ENCODE measurements at places on chromosomes 16 and 17.
A peak's percentile ranks its signal among the peaks of the same experiment; 100 is the strongest.

- DNase-seq: no peak
Measured at GRCh38 chr17:73311428-73311780, 397 bp downstream of the CDC42EP4 start.

GRCh38 chr17:38728290-38728831, 1.8 kb upstream of the CISD3 start:
- peak; percentile 60 for DNase-seq

- no peak for DNase-seq
Measured at GRCh38 chr17:15447928-15448579, 19.4 kb downstream of the CDRT4 start.

DNA sequence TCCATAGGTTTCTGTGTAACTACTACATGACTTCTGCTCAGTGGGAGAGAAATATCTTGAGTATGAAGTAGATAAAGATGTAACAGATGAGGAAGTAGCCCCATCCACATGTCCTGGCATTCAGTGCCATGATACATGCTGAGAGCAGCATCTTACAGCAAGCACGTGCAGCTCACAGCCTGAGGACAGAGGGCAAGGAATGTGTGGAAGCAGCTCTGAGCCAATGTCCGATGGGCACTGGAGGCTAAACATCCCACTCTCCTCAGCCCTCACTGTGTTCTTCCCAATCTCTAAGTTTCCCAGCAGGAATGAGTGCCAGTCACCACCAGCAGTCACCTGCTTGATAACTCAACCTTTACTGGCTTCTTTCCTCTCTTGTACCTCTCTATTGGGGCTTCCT, 40.4 kb downstream of the CFDP1 start:
- no peak for DNase-seq

DNA sequence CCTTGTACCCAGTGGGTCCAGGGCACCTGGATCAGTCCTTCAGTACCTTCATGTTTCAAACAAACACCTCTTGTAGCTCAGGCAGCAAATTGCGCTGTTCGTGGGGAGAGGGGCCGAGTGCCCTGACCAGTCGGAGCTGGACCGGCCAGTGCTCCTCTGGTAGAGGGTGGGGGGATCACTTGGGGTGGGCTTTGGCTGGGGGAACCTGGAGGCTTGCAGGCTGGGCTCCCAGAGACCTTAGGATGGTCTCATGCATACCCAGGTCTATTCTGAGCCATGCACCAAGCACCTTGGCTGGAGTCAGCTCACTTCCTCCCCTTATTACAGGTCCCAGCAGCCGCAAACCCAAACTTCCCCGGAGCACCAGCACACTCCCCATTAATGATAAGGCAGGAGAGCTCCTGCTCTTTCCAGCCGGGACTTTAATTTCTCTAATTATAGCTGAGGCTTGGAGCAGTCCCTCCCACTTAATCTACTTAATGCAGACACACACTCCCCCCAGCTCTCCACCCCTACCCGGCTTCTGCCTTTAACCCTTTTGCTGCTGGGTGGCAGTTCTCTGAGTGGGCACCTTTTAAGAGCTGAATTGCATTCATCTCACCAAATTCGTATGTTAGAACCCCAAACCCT, 26.3 kb upstream of the MGAT5B start:
- no peak for DNase-seq

DNA sequence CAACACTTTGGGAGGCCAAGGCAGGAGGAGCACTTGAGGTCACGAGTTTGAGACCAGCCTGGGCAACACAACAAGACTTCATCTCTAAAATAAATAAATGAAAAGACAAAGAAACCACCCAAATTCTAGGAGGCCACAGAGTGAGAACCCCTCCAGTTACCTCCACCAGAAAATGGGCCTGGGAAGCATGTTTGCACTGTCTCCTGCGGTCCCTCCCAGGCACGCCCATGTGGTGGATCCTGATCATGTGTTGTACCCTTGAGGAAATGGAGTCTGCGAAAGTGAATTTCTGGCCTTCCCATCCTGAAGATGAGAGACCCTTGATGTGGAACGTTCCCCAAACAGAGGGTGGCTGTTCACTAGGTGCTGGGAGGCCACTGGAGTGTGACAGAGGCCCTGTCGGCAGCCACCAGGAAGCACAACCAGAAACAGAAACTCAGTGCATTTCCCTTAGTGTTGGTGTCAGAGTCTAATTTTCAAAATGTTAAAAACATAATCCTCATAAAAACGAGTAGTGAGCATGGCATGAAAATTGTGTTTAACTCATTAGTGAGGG, 19.2 kb upstream of the USP22 start:
- no peak for DNase-seq

DNA sequence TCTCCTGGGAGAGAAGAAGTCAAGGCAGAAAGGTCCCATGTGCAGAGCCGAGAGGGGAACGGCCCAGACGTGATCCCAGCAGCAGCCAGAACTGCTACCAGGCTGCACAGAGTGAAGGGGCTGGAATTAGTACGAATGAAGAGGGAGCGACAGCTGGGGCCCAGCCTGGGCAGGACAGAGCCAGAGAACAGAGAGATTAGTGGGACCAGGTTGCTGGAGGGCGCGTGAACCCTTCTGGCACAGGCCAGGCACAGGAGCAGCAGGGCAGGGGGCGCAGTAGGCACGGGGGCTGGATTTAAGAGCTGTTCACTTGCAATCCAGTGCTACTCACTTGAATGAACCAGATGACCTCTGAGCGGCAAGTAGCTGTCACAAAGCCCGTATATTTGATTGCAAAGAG, 66.9 kb downstream of the PLXDC1 start:
- DNase-seq: no peak

DNA sequence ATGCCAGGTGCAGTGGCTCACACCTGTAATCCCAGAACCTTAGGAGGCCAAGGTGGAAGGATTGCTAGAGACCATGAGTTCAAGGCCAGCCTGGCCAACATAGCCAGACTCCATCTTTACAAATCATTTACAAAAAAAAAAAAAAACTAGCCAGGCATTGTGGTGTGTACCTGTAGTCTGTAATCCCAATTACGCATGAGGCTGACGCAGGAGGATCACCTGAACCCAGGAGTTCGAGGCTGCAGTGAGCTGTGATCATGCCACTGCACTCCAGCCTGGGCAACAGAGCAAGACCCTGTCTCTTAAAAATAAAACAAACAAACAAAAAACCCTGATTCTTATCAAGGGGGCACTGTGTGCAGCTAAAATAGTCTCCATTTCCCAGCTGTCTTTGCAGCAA, 16.8 kb upstream of the HAP1 start:
- no peak for DNase-seq

- no peak for DNase-seq
Measured at GRCh38 chr17:33712120-33712519, 419.0 kb upstream of the ASIC2 start.

DNA sequence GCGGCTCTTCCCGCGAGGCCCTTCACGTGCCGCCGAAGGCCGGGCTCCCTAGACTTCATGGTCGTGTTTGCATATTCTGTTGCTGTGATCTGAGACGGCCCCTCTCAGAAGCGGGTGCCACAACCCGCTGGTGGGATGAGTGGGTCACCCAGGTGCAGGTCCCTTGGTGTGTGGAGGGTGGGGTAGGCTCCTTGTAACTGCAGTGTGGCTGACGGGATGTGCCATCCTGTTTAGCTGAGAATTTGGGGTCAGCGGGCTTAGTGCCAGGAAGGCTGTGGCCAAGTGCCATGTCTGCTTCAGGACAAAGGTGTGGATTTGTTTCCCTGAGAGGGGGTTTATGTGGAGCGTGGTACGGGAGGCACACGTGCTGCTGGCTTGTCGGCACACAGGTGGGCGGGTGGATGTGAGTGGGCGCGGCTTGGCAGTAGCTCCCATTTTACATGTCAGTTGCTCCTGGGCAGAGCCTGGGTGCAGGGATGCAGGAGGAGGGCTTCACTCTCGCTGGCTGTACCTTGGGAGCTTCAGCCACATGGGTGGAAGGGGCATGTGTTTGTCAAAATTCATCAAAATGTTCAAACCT, 9.2 kb upstream of the WFIKKN1 start:
- no peak for DNase-seq

GRCh38 chr17:39402890-39403605, 1.6 kb upstream of the FBXL20 start:
- no peak for DNase-seq

DNA sequence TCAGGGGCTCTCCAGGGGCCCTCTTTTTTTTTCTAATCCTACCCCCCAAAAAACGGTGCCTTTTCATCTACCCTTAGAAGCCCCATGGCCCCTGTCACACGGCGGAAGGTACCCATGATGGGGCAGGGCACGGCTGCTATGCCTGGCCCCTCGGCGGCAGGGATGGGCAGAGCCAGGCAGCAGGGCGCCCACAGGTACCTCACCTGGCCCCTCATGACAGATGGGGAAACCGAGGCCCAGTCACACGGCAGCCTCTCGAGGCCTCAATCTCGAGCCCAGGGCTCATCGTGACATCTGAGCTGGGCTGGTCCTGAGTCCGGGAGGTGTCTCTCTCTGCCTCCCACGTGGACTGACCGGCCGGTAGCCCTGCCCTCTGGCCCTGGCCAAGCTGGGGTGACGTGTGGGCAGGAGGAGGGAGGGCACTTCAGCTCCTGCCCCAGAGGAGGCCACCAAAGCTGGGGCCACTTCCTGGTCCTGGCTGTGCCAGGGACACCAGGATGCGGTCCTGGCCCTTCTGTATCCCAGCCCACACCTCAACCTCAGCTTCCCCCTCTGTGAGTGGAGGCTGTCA, 11.6 kb downstream of the TRAF7 start:
- DNase-seq: no peak

GRCh38 chr16:8655184-8655717, 19.2 kb upstream of the ABAT start:
- DNase-seq: peak; percentile 35

DNA sequence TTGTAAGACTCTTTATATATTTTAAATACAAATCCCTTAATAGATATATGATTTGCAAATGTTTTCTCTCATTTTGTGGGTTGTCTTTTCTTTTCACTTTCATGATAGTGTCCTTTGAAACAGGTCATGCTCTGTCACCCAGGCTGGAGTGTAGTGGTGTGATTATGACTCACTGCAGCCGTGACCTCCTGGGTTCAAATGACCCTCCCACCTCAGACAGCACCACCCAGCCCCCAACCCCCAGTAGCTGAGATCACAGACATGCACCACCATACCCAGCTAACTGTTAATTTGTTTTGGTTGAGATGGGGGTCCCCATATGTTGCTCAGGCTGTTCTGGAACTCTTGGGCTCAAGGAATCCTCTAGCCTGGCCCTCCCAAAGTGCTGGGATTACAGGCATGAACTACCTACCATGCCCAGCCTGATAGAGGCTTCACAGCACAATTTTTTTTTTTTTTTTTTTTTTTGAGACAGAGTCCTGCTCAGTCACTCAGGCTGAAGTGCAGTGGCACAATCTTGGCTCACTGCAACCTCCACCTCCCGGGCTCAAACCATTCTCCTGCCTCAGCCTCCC, 18.5 kb upstream of the TMIGD1 start:
- DNase-seq: no peak

DNA sequence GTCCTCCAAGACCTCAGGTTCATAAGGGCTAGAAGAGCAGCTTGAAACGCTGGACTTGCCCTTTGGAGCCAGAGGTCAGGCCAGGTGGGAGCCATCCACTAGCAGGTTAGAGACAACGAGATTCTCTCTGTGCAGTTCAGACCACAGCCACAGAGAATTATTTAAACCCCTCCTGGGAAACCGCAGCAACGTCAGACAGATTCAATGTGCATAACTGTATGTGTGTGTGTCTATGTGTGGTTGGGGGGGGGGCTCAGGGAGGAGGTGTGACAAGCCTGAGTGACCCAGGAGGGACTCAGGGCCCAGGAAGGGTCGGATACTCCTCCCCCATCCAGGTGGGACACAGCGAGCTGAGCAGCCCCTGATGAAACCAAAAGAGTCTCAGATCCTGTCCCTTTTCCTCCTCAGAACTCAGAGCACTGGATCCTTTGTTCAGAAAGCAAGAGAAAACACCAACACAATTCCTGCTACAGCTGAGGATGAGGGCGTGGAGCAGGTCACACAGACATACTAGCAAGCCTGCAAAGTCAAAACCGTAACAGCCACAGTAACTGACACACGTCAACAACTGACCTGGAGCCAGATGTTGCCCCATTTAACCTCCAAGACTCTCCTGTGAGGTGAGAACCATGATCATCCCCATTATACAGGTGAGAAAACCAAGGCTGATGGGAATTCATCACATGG, 66.8 kb downstream of the XYLT1 start:
- DNase-seq: no peak

- no peak for DNase-seq
Measured at GRCh38 chr17:36599546-36600250, 1.7 kb upstream of the MRM1 start.

GRCh38 chr16:60225541-60225940, 1491.4 kb upstream of the GOT2 start:
- DNase-seq: no peak

DNA sequence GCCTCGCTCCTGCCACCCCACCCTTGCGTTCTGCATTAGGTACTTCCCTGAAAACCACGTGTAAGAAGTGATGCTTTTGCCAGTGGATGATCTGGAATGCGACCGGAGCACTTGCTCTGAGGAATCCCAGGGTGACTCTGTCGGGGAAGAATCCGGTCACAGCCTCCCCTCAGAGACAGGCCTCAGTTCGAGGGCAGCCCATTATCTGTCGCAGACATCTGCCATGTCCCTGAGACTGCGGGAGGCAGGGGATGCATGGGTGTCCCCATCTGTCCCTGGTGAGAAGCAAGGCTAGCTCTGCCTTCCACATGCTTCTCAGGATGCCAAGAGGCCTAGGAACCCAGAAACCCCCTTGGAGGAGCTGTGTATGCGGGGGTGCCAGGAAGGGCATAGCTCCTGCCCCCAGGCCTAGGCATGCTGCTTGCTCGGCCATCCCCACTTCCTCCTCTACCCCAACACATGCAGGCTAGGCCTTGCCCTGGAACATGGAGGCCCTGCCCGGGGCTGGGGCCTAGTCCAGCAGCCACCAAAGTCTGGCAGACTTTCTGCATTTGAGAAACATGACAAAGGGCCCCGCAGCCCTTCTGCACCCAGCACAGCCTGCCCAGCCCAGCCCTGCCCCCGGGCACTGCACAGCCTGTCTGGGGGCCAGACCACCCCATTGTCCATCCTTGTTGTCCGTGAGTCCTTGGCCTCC, 20.5 kb downstream of the MNT start:
- no peak for DNase-seq

DNA sequence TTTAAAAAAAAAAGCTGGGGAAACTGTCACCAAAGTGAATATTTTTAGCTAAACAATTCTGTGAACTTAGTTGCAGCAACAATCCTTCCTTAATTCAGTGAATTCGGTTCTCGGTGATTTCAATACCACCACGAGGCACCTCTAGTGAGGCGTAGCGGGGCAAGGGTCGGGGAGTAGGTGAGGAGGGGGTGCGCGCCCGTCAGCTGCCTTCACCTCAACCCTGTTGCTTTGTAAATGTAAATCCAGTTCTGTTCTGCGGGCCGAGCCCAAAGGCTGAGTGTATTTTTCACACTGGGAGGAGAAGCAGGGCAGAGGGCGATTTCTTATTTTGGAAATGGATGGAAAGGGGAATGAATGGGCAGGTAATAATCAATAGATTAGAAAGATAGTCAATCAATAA, 17.4 kb downstream of the SALL1 start:
- DNase-seq: no peak

DNA sequence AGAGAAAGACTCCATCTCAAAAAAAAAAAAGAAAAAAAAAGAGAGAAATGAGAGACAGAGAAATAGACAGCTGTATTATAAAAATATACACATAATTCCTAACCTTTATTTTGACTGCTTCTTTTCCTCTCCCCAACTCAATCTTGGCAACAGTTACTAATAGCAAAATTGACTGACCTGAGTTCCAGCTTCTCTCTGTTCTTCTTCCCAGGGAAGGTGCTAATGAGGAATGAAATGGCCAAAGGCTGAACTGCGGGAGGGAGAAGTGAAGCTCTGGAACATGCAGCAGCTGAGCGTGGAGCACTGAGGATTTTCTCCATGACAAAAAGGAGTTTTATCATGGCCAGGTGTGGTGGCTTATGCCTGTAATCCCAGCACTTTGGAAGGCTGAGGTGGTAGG, 25.2 kb upstream of the PRKCA start:
- no peak for DNase-seq
